CD4-positive, alpha-beta memory T cell (primary cell): ENCODE measurements at places on chromosomes 12 and 14. TPM values are rescaled to one million over a fixed set of nuclear protein-coding genes. Genes with fewer than 3 reads are reported as not detected.

DNA sequence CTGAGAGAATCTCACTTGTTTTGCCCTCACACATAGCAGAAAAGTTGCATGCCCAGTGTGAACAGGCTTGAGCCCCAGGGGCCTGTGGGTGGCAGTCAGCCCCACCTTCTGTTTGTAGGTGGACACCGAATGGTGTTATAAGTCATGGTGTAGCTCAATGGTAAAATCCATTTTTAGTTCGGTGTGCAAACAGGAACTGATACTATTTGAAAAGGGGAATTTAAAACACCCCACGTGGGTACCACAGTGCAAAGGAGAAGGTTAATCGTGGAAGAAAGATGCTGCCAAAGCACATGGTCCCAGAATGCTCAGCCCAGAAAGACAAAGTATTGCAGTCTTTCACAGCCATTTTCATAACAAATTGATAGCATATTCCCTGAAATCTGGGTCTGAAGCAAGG, 71.8 kb upstream of the GZMB start:
- no peak for DNase-seq

DNA sequence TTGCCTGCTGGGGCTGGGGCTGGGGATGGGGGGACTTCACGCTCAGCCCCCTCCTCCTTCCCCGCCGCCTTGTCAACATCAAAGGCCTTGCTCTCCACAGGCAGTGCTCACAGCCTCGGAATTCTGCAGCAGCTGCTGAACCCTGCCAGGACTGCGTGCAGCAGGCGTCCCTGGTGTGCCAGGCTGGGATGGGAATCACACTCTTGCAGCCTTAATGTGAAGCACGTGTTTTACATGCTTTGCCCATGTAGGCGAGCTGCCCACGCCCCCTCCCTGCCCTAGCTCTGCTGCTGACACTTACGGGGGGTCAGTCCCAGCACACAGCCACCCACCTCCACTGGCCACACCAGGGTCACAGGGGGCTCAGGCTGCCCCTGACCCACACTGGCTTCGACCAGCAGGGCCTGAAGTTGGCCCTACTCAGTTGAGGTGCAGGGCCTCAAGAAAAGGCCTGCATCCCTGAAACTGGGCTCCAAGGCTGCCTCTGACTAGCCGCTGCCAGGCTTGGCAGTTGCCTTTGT, 276.2 kb upstream of the RTL1 start:
- DNase-seq, result no peak

DNA sequence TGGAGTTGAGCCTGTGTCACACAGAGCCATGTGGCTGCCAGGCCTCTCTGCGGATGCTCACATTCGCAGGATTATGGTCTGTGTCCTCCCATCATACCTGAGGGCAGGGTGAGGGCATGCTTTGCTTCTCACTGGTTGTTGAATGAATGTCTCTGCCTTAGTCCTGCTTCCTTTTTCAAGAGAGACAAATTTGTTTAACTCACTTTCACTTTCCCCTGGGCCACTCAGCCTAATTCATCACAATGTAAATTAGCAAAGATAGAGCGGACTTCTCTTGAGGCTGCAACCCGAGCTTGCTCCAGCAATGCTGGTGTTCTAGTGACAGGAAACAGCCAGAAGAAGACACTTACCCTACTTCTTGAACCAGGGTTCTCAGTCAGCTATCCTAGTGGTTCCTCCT, 35.5 kb upstream of the PAX9 start:
- no peak for DNase-seq

- no peak for DNase-seq
Measured at GRCh38 chr12:94832780-94833681, 170.5 kb downstream of the NDUFA12 start.

The MAP1LC3B2 gene
- total RNA-seq, result 2.9 TPM

The GARIN6 gene
- not detected for total RNA-seq

The STON2 gene
- total RNA-seq, result not detected

DNA sequence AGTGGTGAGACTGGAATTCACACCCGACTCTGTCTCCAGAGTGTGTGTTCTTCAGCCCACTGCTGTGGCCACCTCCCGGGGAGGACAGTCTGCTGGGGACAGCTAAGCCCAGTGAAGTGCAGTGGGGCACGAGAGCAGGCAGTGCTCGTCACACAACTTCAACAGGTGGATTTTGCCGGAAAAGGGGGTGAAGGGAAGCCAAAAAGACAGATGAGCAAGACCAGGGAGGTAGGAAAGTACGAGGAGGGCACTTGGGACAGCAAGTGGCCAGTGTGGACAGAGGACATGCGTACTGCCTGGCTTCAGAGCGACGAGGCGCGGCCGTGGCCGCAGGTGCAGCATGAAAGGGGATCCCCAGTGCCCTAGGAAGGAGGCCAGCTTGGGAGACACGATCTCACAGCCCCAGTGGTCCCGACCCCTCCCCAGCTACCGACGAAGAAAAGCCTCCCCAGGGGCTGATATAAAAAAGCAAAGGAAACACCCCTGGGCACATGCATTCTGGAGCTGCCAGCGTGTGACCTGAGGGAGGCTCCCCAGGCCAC, 96.1 kb downstream of the FBXL14 start:
- no peak for DNase-seq

- DNase-seq, result no peak
Measured at GRCh38 chr12:109302358-109302757, 6.7 kb downstream of the FOXN4 start.

The PTPRQ gene
- total RNA-seq, result not detected

The B4GALNT1 gene
- total RNA-seq, result not detected

The BBOF1 gene
- 2.6 TPM for total RNA-seq

The C14orf39 gene
- total RNA-seq, result not detected

The RND1 gene
- total RNA-seq, result 0.89 TPM

- DNase-seq, result no peak
Measured at GRCh38 chr12:84397263-84397662, 515.3 kb downstream of the SLC6A15 start.

DNA sequence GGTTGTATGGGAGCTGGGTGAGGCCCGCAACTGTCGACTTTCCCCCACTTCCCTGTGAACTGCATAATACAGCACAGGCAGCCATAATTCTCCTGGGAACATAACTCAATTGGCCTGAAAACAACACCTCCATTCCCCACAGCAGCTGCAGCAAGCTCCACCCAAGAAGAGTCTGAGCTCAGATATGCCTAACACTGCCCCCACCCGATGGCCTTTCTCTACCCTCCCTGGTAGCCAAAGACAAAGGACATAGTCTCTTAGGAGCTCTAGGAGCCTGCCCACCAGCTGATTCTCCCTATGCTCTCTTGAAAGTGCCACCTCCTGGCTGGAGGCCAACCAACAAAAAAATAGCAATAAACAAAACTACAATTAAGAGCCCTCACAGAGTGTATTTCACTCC, 542.7 kb upstream of the LMO3 start:
- DNase-seq, result no peak

GRCh38 chr14:72519543-72519942, 374.4 kb downstream of the DPF3 start:
- DNase-seq, result no peak

DNA sequence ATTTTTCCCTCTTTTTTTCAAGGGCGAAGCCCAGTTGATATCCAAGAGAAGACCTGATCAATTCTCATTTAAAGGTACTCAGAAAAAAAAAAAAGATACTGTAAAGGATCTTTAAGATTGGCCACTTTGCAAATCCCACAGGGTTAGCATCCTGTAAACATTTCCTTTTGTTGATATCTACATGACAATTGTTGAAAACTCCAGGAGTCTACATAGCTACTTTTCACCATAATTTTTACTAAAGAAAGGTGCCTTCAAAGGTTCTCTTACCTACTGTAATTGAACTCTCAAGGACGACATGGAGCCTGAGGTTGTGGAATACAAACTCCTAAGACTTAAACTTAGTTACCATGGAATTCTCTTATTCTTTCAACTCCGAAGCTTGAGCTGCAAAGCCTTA, 125.5 kb downstream of the HECTD4 start:
- DNase-seq, result no peak

DNA sequence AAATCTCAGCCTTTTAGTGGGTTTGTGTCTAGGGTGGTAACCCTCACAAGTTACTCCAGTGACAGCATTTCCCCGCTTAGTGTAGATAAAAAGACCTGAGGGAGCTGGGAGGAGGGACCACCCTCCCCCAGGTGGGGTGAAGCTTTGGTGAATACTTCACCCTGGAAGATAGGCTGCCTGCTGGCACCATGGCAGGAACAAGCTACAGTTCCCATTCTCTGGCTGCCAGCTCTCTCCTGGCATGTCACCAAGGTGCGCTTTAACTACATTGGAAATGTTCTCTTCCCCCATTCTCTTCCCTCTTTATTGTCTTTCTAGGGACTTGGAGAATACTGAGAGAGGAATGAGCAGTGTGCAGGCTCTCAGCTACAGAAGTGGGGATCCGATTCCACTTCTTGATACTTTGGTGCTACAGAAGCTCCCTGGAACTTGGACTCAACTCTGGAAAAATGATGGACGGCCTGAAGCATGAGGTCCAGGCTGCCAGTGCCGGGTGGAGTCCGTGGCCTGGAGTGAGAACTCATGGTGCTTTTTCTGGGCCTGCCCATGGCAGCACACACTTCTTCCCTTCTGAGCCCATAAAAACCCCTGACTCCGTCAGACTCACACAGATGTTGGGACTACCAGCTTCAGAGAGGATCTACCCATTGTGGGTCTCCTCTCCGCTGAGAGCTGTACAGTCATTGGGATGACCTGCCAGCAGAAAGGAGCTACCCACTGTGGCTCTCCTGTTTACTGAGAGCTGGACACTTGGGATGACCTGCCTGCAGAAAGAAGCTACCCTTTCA, 198.0 kb downstream of the ADGRD1 start:
- DNase-seq, result no peak

DNA sequence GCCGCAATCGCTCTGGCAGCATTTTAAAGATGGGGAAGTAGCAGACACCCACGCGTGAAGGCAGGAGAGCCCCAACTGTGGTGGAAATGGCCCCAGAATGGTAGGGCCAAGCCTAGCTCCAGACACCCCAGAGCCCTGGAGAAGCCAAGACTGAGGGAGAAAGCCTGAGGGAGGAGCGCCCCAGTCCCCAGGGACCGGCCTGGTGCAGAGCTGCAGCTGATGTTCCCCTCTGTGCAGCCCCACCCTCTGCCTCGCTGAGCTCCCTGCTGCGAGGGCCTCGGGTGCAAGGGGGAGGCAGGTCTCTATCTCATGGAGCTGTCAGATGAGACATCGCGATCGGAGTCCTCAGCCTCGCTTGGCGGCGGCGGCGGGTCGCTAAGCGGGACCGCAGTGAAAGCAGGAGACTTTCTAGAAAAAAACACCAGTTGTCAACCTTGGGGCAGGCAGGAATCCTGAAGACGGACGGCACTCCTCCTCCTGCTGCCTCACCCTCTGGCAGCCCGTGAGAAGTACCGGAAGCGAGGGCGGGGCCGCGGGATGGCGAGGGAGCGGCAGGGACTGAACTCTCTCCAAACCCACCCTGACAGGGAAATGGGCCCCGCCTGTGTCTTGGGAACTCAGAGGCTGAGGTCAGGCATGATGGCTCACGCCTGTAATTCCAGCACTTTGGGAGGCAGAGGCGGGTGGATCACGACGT, 6.0 kb downstream of the GAPDH start:
- DNase-seq, result peak; percentile 30

- no peak for DNase-seq
Measured at GRCh38 chr14:99248761-99249171, 23.2 kb downstream of the BCL11B start.

- no peak for DNase-seq
Measured at GRCh38 chr12:41699658-41700057, 445.0 kb downstream of the GXYLT1 start.

GRCh38 chr12:113248842-113249435, 27.7 kb downstream of the TPCN1 start:
- no peak for DNase-seq
